RWPE2 (cell line): ENCODE measurements at places on chromosomes 6 and 20.

GRCh38 chr6:19839237-19839546 is 2.0 kb downstream of the ID4 start:
- no peak for DNase-seq

- peak; percentile 77 for DNase-seq
These were observed 198.6 kb downstream of the BACH2 start for GRCh38 chr6:90098001-90098531.

DNA sequence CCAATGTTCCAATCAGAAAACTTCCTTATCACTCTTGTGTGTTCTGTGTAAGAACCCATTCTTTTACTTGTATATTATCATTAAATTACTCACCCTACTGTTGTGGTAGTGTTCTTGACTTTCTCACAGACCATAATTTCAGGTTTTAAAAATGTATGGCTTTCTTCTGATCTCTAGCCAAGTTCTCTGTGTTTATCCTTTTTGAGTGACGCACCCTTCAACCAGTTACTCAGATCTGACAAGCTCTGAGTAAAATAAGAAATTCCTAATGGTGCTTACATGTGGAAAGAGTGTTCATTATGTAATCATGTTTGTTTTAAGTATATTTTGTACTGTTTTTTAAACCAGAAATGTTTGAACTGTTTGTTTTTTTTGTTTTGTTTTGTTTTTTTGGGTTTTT is 11.0 kb downstream of the TBPL1 start:
- DNase-seq, result no peak

- DNase-seq, result no peak
These were observed 508.6 kb downstream of the UTRN start for GRCh38 chr6:144793744-144794143.

DNA sequence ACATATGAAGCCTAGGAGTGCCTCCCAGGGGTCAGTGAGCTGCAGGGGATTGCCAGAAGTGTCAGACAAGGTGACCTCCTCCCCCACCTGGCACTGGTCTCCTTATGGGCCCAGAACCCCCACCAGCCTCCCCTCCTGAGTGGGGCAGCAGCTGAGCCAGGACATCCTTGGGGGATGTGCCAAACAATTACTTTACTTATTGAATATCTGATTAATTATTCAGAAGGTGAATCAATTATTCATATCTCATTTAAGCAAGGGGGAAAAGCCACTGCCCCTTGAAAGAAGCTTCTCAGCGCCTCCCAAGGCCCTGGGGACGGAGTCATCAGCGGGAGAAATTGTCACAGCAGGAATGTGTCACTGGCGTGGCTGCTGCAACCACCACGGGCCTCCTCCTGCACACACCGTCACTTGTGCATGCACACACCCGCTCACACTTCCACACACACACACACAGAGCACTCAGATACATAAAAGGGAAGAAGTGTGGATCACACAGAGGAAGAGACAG is 123.4 kb upstream of the MAFB start:
- DNase-seq, result peak; percentile 58

DNA sequence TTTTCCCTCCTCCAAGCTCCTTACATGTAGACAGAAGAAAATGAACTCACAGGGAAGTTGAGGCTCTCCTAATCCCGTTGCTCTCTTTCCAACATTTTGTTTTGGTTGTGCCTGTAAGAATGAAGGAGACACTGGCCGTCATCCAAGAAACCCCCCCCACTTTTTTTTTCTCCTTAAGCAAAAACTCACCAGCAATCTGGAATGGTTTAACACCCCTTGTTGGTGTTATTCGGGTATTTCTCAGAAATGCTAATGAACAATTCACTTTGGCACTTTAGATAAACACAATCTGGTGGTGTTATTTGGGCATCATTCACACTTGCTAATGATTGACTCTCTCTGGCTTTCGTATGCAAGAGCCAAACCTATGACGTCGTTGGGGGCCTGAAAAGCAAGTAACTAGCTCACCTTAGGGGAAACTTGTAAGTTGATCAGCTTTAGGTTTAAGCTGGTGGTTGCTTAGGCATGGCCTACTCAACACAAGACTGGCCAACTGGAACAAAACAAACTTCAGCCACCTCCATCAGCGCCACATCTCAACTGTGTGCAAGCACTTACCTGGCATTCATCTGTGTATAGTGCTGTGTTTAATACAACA is 24.3 kb upstream of the OLIG3 start:
- DNase-seq, result no peak

- no peak for DNase-seq
These were observed 28.3 kb upstream of the MDGA1 start for GRCh38 chr6:37725957-37726356.

DNA sequence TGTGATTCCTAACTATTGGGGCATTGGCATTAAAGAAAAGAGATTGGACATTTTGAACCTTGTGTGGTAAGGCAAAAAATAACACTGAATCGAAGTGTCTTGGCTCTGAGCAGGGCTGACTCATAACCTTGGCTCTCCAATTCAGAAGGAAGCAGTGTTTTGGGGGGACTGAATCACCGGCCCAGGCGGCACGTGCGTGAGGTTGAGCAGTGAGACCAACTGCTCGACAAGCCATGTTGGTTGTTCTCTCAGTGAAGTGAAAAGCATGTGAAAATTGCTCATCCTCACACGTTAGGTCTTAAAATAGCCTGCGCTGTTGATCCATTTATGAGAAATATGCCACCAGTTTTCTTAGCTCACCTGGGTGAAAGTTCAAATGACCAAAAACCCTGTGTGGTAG is 137.8 kb upstream of the SPACA1 start:
- DNase-seq, result no peak

DNA sequence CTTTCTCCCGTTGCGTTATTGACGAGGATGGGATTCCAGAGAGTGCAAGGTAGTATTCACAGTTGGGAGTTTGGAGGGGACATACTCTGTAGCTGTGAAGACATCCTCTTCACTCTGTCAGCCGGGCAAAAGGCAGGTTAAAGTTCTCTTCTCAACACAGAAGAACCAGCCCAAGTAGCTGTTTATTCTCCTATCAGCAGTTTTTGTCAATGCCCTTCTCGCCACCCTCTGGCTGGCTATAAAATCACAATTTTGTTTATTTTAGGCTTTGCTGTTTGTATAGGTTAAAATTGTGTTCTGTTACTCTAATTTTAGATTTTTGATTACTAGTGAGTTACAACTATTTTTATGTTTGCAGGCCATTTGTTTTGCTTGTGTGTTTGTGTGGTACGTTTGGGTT is 37.9 kb upstream of the MAS1 start:
- DNase-seq, result no peak

DNA sequence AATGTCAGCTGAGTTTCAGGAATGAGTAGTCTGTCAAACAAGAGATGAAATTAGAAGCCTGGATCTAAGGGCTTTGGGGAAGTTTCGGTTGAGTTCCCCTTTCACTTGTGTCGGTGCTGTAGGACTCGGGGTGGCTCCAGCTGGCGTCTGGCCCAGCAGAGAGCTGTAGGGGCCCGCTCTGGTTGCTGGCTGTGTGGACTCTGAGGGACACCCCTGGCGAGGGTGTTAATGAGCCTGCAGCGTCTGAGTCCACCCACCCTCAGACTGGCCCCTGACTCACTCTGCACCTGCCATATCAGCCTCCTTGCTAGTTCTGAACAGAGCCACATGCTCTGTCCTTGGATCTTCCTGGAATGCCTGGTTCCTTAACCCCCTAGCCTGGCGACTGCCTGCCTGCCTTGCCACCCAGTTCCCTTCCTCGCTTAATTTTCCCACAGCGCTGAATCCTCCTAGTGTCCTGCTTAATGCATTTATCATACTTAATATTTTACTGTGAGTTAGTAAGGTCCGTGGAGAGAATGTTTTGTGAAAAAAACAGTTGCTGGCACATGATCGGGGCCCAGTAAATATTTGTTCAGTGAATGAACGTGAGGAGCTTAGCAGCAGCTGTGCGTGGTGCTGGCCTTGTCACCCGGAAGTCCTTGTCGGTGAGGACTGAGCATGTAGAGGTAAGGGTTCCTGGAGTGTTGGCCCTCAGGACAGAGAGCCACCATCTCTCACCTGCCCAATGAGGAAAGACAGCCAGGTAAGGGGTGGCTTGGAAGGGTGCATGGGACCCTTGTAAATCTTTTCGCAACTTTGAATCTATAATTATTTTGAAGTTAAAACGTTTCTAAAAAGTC is 1.6 kb downstream of the DNAJC5 start:
- DNase-seq, result no peak

DNA sequence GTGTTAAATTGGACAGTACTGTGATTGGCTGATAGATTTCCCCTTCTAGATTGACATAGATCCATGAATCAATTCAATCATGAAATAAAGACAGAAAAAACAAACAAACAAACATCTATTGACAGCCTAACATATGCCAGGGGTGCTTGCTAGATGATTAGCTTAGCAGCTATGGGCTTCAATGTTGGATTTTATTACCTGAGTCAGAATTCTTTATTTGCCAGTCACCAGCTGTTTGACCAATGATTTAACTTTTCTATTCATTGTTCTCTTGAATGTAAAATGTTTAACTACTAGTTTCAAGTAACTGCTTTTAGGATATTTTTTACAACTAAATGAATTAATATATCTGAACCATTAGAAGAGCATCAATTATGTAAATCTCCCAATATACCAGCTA is 901.3 kb upstream of the CITED2 start:
- no peak for DNase-seq

- DNase-seq, result no peak
These were observed 467 bp downstream of the PXT1 start for GRCh38 chr6:36442103-36442670.

GRCh38 chr6:136035378-136036070 is 184.0 kb downstream of the PDE7B start:
- DNase-seq, result no peak

DNA sequence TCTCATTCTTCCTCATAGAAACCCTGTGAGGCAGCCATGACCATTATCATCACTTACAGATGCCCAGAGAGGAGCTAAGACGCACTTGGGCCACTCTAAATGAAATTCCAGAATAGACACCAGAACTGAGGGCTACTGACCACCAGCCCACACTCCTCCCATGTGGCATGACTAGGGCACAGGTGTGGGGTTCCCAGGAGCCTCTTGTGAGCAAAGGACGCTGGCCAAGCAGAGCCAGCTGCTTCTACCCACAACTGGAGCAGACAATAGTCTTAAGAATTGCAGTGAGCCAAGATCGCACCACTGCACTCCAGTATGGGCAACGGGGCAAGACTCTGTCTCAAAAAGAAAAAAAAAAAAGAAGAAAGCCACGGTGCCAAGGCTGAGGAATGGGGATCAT is 10.0 kb downstream of the AHCY start:
- no peak for DNase-seq

DNA sequence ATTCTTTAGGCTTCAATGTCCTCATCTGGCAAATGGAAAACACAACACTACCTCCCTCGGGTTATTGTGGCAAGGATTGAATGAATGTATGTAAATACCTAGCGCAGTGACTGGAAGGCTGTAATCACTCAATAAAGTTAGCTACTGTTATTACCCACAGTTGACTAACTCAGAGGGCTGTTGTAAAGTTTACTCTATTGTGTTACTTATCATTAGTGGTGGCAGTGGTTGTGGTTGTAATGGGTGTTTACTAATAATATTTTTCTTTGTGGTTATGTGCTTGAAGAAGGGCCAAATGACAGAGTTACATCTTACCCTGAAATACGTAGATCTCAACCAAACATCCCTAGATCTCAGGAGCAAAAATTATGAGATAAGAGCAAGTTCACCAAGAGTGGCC is 42.0 kb upstream of the PXDC1 start:
- DNase-seq, result no peak

- no peak for DNase-seq
These were observed 5.6 kb downstream of the FBXO9 start for GRCh38 chr6:53070806-53071205.
